Activated T-helper 1 cell treated with anti-CD3 and anti-CD28 coated beads, Interleukin-12 subunit alpha, Interleukin-12 subunit beta, Interleukin-2, Interleukin-4 antibody, amounts not matched to agents 30 ng/mL and 10 ng/mL and 1 ng/mL, durations not matched to agents 14 hours and 24 hours and 36 hours (primary cell): ENCODE measurements at places on chromosomes 16 and 17. TPM values are rescaled to one million over a fixed set of nuclear protein-coding genes. Genes with fewer than 3 reads are reported as not detected.

Gene TEDC2
- total RNA-seq: 41.0 and 43.9 TPM in 2 replicates

Gene GPRC5B
- not detected in 2 replicates for total RNA-seq

Gene CCL1
- 264 and 266 TPM in 2 replicates for total RNA-seq

Gene KCNH6
- total RNA-seq: not detected in 2 replicates

Gene UBB
- total RNA-seq: 1,933 and 1,974 TPM in 2 replicates

Gene CSH1
- total RNA-seq: not detected in 2 replicates

Gene ABCA6
- total RNA-seq: not detected in 2 replicates

Gene ADAD2
- not detected in 2 replicates for total RNA-seq

GRCh38 chr17:54255696-54256095, 433.0 kb downstream of the KIF2B start:
- no peak for DNase-seq

DNA sequence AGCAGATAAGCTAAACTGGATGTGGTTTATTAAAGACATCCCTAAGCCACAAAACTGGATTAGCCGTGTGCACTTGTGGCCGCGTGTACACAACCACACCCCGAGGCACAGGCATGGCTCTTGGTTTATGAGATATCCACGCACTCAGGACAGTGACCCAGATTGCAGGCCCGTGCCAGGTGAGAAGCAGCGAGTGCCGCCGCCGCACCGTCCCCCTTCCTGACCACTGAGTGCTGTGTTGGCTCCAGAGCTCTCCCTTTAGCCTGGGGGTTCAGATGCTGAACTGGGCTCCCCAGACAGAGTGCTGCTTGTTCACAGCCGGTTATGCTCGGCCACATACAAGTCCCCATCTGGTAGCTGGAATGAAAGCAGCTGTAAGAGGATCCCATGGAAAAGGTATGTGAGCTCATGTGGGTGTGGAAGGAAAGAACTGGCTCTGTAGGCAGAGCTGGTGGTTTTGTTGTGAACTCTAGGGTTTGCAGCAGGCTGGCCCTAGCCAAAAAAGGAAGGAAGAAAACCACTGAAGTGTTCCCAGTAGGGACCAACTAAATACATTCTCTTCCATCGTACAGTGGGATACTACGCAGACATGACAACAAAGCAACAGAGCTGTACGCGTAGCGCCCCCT, 29.5 kb downstream of the KNOP1 start:
- no peak for DNase-seq

- DNase-seq: no peak
Observed at GRCh38 chr16:67241008-67241900, 6.0 kb downstream of the FHOD1 start.

DNA sequence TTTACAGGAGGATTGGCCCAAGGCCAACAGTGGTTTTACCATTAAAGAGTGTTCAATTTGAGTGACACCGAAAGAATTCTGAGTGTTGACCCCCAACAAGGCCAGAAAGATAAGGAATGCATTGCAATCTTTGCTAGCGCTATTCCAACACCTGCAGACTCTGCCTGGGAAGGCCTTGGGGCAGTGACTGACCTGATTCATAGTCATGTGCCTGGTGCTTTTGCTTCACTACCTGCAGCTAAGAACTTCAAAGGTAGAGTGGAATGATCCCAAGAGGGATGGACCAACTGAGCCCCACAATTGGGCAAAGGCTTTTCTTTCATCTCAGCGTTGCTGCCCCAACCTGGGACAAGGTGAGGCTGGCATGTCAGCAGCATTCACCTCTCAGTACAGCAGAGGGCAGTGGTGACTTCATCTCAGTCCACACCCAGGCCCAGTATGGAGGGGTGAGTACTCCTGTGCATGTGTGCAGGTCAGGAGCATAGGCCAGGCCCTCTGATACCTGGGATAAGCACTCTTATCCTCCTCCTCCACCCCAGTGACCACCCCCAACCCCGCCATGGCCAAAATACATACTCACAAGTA, 149.6 kb upstream of the GNAO1 start:
- DNase-seq: peak; percentile 2

- DNase-seq: no peak
Observed at GRCh38 chr17:46179375-46179999, 13.7 kb downstream of the KANSL1 start.

DNA sequence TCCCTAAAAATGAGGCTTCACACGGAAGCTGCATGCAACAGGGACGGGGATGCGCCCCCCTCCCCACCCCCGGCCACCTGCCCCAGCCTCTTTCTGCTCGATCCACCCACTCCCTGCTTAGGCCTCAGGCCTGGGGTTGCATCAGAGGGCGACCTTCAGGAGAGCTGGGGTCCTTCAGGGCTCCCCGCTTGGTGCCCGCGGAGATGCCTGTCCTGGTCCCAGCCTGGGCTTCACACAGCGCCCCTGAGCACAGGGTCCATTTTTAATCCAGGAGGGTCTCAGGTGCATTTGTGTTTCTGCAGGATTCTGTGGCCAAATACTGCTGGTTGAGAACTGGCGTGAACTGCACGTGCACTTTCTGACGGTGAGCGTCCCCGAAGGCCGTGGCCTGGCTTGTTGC, 7.4 kb upstream of the APRT start:
- no peak for DNase-seq

DNA sequence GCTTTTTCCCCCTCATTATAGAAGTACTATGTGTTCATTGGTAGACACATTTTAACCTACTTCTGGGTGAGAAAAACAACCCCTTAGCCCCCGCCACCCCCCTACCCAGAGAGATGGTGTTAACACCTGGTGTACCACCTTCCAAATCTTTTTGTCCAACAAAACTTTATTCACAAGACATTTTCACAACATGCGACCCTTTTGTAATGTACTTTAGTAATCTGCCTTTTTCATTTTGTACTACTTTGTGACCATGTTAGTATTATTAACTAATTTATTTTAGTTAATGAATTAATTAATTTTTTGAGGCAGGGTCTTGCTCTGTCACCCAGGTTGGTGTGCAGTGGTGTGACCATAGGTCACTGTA, 20.0 kb downstream of the PLCG2 start:
- no peak for DNase-seq

- peak; percentile 25 for DNase-seq
Observed at GRCh38 chr16:79598348-79599181, 2.0 kb downstream of the MAF start.

DNA sequence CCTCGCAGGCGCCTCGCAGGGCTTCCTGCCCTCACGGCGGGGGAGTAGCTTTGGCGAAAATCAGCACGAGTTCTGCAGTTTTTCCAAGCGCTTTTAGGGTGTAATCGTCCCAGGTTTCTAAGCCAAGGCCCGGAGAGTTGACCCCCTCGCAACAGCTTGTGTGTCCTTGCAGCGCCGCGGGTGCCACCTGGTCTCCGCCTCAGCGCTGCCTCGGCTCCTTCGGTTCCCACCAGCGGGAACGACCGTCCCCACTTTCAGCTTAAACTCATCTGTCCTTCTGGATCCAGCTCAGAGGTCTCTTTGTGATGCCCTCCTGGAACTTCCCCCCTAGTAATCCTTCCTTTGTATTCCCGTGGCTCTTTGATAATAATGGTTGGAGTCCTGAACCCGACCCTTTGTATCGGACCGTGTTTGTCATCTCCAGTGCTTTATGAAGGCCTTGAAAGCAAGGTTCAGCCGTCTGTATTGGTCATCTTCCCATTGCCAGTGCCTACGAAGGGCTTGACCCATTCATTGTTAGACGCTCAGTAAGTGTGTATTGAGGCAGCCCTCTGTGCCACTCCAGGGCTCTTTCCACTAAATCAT, 858 bp upstream of the SMARCE1 start:
- DNase-seq: no peak

- no peak for DNase-seq
Observed at GRCh38 chr16:19374402-19374801, 43.3 kb upstream of the TMC5 start.

GRCh38 chr17:12312692-12313091, 292.0 kb downstream of the MAP2K4 start:
- DNase-seq: no peak
